ENCODE measurements at places on chromosomes 13 and 19. TPM values are rescaled to one million over a fixed set of nuclear protein-coding genes. Genes with fewer than 3 reads are reported as not detected.

- no peak for DNase-seq
Measured at GRCh38 chr13:92591117-92591516, 635.5 kb upstream of the GPC6 start.

GRCh38 chr13:28385362-28385761 is 109.6 kb downstream of the FLT1 start:
- no peak for DNase-seq

- DNase-seq: no peak
Measured at GRCh38 chr13:53144826-53145225, 116.2 kb downstream of the OLFM4 start.

DNA sequence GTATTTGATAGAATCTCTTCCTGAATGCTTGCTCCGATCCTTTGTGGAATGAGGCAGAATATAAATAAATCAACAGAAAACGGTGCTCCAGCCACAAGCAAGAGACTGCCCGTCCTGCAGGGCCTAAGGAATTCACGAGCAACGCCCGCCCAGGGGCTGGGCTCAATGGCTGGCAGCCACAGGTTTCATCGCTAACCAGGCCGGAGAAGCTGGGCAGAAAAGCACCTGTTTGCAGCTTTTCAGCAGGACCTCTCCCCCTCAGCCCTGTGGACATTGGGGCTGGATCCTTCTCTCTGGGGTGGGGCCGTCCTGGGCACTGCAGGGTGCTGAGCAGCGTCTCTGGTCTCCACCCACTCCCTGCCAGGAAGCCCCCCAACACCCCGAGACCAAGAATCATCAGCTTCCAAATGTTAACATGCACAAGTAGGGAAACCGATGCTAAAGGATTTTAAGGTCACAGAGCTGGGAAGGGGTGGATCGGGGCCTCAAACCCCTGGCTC is 102.5 kb downstream of the GADD45B start:
- DNase-seq: no peak

DNA sequence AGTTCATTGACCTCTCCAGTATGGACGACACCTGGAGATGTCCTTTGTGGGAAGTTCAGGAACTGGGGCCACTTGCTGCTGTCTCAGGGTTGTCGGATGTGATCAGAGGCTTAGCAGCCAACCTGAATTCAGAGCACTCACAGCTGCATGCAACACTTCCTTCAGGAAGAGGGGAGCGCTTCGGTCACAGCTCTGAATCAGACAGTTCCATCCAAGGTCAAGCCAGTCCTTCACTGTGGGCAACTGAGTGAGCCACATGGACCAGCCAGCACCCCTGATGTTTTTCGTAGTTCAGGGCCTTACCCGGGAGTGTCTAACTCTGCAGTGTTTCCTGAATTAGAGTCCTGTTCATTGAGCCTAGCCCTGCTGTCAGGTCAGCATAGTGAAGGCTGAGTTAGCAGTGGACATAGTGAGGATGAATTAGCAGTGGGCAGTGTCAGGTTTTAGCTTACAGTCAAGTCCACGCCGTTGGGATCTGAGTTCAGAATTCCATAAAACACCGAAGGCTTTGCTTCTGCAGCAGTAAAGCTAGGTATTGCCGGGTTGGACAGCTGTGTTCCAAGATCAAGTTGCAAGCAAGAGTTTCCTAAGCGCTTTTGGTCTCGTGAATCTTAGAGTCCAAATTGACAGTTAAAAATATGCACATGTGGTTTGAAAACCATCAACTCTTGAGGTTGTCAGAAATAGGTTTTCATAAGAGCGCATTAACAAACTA is 5.1 kb downstream of the ZNF555 start:
- DNase-seq: no peak

DNA sequence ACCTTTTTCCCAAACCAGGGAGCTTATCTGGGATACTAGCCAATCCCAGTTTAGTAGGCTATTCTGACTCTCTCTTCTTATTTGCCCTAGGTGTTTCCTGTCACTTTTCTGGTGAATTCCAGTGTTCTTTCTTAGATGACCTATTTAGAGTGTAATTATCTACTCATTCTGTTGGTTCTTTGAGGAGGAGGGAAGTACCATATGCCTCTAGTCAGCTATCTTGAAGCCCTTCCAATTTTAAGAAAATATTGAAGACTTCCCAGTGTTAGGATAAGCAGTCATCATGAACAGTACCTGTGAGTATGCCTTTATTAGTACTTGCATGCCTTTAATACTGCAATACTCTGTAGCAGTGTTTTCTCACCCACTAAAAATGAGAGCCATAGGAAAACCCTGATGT is 724.3 kb upstream of the SLITRK1 start:
- no peak for DNase-seq

GRCh38 chr19:48393559-48394330 is at the start of gene GRIN2D:
GRIN2D (plus strand) TSS chr19:48393668; CDS start chr19:48398393, 4,725 bp downstream.
- no peak for DNase-seq

DNA sequence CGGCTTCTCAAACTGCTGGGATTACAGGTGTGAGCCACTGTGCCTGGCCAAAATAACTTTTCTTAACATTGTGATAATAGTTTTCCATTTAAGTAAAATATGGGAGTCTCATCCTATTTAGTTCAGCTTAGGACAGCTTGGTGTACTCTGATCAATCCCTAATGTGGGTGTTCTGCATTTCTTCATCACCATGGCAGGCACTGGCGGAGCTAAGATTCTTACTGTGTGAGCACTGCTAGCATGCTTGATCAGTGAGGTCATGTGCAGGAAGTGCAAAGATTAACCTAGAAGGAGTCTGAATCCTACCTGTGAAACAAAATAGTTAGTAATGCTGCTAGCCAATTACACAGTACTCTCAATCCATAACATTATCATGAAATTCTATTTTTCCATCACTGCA is 1684.2 kb upstream of the SLC10A2 start:
- DNase-seq: no peak

DNA sequence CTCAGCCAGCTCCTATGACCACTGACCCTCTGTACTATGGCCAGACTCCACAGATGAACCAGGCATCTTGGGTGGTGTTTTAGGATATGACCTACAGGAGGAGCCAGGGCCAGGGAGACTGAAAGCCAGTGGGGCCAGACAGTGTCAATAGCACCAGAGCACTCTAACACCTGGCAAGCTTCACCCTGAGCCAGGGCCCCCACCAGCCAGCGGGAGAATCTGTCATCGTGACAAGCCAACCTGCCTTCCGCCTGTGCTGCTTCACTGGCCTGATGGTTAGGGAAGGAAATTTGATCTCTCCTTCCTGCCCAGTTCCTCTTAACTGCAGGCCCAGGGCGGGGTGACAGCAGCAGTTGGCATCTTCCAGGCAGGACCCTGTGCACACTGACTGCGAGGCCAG is 222.4 kb downstream of the UQCRFS1 start:
- DNase-seq: no peak

DNA sequence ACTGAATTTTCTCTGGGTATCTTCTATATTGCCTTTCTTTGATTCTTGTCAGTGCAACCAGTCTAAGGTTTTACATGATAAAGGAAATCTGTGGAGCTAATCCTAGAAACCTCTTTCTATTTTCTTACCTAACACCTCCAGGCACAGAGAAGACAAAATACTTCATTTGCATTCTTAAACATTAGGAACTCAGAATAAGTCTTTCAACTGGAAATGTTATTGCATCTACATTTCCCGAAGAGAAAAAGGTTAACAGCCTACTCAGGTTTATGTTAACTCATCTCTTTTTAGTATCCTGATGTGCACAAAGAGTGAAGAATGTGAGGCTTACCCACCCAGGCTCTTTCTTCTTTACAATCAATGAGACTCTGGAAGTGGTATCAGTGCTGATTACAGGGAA is 106.7 kb downstream of the PCCA start:
- no peak for DNase-seq

DNA sequence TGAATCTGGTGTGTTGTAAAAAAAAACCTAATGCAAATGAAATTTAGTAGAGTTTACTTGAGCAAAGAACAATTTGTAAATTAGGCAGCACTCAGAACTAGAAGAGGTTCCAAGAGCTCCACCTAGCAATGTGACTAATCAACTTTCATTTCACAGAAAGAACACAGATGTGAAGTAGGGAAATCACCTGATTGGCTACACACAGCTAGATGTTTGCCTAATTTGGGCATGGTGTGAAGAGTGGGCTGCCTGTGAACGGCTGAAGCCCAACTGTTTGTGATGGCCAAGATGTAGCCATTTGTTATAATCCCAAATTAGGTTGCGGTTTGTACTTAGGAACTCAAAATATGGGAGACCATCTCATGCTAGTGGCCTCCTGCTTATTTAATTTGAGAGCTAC is 724.4 kb upstream of the SLITRK5 start:
- no peak for DNase-seq

DNA sequence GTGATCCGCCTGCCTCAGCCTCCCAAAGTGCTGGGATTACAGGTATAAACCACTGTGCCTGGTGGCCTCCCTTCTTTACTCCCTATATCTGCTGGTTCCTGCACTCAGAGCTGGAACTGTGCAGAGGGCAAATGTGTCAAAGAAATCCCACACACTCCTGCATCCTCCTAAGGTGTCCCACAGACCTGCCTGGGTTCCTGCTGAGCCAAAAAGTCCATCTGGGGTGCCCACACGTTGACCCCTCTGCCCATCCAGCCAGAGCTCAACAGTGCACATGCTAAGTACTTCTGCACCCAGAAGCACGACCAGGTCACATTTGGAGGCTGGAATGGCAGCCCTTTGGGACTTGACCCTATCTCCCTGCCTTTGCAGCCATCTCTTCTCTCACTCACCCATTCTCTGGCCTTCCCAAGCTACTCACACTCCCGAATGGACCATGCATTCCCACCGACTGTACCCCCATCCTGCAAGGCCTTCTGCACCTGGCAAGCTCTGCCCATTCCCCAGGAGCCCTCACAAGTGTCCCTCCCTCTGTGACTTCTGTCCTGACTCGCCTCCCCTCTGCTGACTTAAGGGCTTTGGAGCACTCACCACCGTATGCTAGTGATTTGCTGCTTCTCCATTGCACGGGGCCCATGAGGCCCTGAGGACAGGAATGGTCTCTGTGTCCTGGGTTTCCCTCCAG is 152.1 kb downstream of the KCTD15 start:
- no peak for DNase-seq

DNA sequence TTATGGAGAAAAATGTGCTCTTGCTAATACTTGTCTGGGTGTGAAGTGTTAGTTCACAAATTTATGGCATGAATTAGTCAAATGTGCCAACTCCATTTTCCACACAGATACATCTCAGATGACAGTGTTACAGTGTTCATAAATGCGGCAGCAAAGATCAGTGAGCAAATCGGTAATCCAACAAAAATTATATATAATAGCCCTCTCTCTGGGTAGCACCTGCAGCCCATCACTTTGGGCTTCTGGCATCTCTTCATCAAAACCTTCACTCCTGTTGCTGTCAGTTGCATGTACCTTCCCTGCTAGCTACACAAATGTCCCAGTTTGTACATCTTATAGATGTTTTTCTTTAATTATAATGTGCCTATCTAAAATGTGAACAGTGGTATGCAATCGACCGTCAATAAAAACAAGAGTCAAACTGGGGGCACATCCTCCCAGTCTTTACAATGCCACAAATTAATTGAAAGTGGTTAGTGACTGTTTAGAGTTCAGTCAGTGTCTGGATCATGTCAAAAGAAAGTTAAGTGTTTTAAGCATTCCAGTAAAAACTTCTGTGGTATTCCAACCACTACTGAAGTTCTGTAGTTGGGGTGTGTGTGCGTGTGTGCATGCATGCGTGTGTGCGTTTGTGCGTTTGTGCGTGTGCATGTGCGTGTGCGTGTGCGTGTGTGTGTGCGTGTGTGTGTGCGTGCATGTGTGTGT is 448.9 kb downstream of the DCT start:
- DNase-seq: no peak

GRCh38 chr19:42634409-42635232 is 39.9 kb upstream of the CEACAM8 start:
- DNase-seq: no peak

DNA sequence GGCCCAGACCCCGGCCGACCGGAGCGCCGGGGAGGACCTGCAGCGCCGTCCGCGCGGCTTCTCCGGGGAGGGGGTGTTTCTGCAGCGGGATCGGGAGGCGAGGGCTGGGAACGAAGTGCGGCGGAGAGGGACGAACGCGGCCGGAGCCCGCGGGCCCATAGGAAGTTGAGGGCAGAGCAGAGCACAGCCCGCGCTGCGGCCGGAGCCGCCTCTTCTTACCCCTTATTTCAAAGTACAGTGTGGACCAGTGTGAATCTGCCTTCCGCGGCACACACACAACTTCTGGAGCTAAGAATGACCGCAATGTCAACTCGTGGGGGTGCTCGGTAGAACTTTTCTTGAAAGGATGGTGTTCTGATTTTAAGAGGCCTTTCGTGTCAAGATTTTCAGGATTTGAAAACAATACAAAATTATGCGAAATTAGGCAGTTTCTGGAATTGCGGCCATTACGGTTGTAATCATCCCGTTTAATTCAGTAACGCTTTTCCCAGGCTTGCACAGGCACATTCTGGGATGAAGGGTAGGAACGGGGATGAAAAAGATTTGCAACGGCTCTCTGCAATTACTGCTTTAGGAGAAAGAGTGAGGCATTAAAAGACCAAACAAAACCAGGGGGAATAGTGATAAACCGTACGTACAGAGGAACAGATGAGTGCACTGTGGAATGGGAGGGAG is 821 bp downstream of the TDRD3 start:
- no peak for DNase-seq

DNA sequence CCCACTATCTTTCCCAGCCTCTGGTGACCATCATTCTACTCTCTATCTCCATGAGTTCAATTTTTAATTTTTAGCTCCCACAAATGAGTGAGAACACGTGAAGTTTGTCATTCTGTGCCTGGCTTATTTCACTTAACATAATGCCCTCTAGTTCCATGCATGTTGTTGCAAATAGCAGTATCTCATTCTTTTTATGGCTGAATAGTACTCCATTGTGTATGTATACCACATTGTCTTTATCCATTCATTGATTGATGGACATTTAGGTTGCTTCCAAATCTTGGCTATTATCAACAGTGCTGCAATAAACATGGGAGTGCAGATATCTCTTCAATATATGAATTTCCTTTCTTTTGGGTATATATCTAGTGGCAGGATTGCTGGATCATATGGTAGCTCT is 22.9 kb upstream of the ZFP82 start:
- DNase-seq: no peak

Gene A1BG
- 4.6 TPM for total RNA-seq

Gene GGN
- total RNA-seq: 2.8 TPM

Gene RPS15
- total RNA-seq: 917 TPM

Gene PTPRH
- 0.43 TPM for total RNA-seq

Gene PDE4A
- total RNA-seq: 0.87 TPM

Gene ZNF836
- total RNA-seq: 30.2 TPM

Gene GSX1
- total RNA-seq: not detected

Gene GRIK5
- 11.6 TPM for total RNA-seq

Gene CDC42EP5
- 1.6 TPM for total RNA-seq

Gene CGB5
- total RNA-seq: not detected

Gene FUT1
- 6.9 TPM for total RNA-seq

Gene SHC2
- total RNA-seq: 159 TPM

Gene KLK4
- total RNA-seq: not detected

Gene ZNF799
- 8.5 TPM for total RNA-seq
